ENCODE measurements at places on chromosomes 7 and 10. TPM values are rescaled to one million over a fixed set of nuclear protein-coding genes. Genes with fewer than 3 reads are reported as not detected.

DNA sequence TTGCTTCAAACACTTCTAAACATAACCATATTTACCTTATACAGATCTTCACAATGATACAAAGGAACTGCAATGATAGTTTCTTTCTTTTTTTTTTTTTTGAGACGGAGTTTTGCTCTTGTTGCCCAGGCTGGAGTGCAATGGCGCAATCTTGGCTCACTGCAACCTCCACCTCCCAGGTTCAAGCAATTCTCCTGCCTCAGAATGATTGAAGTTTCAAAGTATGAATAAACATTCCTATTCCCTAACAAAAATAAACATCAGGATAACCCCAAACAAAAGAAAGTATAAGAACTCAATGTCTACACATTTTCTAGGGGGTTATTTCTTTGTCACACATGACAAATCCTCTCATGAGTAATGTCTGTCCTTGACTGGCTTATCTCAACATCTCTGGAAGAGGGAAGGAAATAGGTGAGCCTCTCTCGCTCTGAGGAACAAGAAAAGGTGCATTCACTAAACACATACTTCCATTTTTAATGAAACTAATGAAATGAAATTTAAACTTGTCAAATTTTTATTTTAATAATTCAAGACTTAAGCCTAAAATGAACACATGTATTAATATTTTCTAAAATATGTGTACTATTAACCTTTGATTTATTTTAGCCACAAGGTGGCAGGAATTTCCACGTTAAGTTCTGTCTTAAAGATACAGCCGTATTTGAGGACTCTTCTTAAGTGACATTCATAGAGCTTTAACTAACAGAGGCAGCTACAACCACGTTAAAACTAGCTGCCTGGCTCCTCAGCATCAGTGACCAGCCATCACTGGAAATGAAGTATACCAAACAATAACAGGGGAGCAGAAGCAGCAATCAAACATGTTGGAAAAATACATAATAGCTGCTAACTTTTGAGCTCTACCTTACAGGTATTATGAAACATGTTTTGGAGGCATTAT, 58.3 kb downstream of the MALSU1 start:
- no peak for DNase-seq

- DNase-seq = no peak
These were observed 64.4 kb upstream of the EMX2 start for GRCh38 chr10:117477961-117478670.

DNA sequence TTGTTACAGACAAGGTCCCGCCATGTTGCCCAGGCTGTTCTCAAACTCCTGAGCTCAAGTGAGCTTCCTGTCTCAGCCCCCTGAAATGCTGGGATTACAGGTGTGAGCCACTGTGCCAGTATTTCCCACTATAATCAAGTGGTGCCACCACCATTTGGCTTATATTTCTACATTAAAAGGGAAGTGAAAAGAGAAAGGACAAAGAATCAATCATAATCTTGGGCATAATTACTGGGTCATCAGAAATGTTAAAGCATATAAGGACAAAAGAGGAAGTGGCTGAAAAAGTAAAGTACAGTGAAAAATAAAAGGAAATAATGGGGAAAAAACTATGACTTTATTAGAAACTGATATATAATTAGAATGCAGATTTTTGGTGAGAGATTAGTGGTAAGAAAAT, 25.7 kb upstream of the ENTPD1 start:
- no peak for DNase-seq

- no peak for DNase-seq
These were observed 148.7 kb upstream of the LYZL1 start for GRCh38 chr10:29140151-29140550.

DNA sequence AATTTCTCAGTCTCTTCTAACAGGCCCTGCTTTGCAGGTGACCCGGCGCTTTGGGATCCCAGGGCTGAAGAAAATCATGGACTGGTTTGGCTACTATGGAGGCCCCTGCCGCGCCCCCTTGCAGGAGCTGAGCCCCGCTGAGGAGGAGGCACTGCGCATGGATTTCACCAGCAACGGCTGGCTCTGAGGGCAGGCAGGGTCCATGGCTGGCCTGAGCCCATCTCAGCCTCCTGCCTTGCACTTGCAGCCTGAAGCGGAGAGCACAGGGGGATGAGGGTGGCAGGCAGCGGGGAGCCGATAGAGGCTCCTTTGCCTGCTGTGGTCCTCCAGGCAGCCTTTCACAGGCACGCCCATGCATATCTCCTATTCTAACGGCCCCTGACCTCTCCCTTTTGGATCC, 21.8 kb downstream of the MORN4 start:
- DNase-seq = no peak

- DNase-seq = no peak
These were observed 907.6 kb downstream of the KCNMA1 start for GRCh38 chr10:76729841-76730487.

GRCh38 chr10:60717852-60718251, 60.4 kb upstream of the CDK1 start:
- no peak for DNase-seq

GRCh38 chr10:61608255-61609033, 54.3 kb upstream of the CABCOCO1 start:
- DNase-seq = no peak

GRCh38 chr10:103067484-103067883, 125.6 kb downstream of the NT5C2 start:
- no peak for DNase-seq

- DNase-seq = no peak
These were observed 45.6 kb downstream of the FEZF1 start for GRCh38 chr7:122258971-122259370.

GRCh38 chr10:63677001-63677400, 155.8 kb downstream of the REEP3 start:
- DNase-seq = no peak

The YWHAG gene
- 104 TPM for total RNA-seq

The ZNF239 gene
- 1.9 TPM for total RNA-seq

The CALCR gene
- total RNA-seq = not detected

The ODAD2 gene
- total RNA-seq = not detected

The ZSCAN25 gene
- total RNA-seq = 20.2 TPM

The TRA2A gene
- 83.3 TPM for total RNA-seq
